ENCODE measurements at places on chromosomes 1 and 21.
A peak's percentile ranks its signal among the peaks of the same experiment; 100 is the strongest.

DNA sequence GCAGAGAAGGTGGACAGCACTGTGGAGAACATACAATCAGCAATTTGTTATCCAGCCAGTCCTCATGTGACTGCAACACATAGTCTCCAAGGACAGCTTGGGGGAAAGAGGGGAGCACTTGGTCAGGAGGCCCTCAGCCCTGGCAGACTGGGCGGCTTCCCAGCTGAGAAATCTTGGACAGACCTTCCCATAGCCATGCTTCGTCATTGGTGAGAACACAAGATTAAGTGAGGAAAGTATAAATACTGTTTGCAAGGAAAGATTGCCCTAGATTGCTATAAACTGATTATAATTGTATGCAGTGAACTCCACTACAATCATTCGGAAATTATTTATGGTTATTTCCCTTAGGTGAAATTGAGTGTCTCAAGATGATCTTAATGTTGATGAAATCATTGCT is 131.5 kb downstream of the LMX1A start:
- DNase-seq: no peak

GRCh38 chr1:153649863-153650235 is 8.7 kb upstream of the SNAPIN start:
- DNase-seq: no peak

DNA sequence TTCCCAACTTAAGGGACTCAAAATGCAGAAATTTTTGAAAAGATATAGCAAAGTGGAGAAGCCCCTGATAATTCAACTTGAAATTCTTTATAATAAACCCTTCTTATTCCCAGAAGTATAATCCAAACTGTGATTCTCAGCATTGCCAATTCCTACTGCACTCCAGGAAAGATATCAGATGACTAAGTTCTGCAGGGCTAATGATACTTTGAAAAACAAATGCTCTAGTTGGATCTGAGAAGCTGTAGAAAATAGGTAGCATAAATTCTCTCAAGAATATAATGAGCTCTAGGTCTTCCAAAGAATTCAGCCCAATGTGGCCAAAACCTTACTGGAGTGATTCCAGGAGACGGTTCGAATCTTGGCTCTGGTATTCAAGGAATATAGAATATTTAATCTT is 294.0 kb upstream of the PTBP2 start:
- DNase-seq: no peak

- peak; percentile 30 for DNase-seq
Observed at GRCh38 chr1:168230709-168231108, 4.9 kb downstream of the SFT2D2 start.

DNA sequence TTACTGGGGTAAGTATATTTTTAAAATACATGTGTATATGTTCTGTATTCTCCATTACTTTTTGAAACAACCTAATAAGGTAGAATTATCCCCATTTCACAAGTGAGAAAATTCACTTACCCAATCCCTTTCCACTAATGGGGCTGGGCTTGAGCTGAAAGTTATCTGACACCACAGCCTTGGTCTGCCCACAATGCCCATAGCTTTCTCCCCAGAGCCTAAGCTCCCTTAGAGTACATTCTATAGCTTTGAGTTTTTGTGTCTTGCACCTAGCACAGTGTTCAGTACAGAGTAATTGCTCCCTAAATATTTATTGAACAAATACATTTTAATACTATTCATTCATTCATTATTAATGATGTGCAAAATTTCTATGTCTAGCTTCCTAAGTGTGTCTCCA is 152.7 kb upstream of the RUNX1 start:
- DNase-seq: no peak

GRCh38 chr1:109454497-109455133 is 11.7 kb upstream of the SYPL2 start:
- DNase-seq: no peak

- DNase-seq: no peak
Observed at GRCh38 chr21:30243691-30244090, 27.8 kb upstream of the CLDN8 start.

- DNase-seq: no peak
Observed at GRCh38 chr1:178146436-178146835, 52.5 kb downstream of the RASAL2 start.
